ENCODE measurements at places on chromosomes 12 and 14. TPM values are rescaled to one million over a fixed set of nuclear protein-coding genes. Genes with fewer than 3 reads are reported as not detected.
A peak's percentile ranks its signal among the peaks of the same experiment; 100 is the strongest.

The KRT86 gene
- 0.19 TPM for polyA plus RNA-seq

The ARHGAP9 gene
- polyA plus RNA-seq = 8.3 TPM

DNA sequence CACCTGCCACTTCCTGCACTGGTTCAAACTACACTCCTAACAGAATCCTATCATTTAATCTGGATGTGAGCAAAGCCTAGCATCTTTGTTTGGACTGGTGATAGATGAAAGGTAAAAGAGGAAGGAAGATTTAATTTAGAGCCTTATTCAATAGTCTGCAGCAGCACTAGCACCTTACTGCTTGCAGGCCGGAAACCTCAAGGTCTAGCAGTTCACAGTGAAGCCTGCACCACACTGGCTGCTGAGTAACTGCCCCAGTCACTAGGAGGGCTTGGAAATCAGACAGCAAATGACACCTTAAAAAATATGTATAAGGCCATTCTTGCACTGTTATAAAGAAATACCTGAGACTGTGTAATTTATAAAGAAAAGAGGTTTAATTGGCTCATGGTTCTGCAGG is 358.0 kb downstream of the DAD1 start:
- no peak for DNase-seq

DNA sequence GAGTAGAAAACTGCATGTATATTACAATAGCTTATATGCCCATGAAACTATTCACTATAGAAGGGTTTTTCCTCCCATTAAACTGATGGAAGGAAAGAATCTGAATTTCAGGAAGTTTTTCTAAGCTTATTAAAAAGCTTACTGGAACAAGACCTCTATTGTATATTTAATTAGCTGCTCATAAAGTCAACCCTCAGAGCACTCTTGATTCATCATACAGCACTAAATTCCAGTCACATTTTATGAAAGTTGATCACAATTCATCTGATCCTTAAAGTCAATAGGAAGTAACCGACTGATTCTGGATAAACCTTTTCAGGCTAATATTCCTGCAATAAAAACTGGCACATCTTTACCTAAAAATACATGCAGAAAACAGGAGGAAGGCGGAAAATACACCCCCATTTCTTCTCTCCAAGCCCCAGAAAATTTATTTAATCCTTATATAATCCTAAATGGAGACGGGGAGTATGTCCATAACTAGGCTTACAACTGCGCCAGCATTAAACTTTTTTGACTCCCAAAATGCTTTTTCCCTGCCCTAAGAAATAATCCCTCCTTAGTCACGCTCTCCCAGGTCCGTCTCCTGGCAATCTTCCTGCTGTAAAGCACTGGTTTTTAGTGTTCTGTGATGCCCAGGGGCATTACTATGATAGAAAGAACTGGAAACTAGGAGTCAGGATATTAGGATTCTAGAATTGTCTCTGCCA is 35.3 kb downstream of the DICER1 start:
- DNase-seq = no peak

DNA sequence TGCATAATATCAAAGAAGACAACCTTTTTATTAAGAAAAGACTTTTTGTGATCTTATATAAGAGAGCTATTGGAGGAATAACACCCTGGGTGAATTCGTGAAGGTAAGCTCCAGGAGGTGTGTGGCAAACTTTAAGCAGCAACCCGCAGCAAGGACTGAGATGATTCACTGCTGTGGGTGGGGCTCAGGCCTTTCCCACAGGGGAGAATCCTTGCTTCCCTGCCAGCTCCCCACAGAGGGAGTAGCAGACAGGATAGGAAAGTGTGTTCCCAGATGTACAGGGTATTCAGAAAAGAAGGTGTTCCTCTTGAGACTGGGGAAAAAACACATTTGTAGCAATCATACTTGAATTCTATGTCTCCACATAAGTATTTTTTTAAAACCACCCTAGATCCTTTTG is 9.2 kb downstream of the NDUFA12 start:
- DNase-seq = no peak

GRCh38 chr12:120581998-120582397 is 796 bp upstream of the POP5 start:
- no peak for DNase-seq

- DNase-seq = no peak
Observed at GRCh38 chr14:101399737-101400517, 161.4 kb upstream of the DIO3 start.

DNA sequence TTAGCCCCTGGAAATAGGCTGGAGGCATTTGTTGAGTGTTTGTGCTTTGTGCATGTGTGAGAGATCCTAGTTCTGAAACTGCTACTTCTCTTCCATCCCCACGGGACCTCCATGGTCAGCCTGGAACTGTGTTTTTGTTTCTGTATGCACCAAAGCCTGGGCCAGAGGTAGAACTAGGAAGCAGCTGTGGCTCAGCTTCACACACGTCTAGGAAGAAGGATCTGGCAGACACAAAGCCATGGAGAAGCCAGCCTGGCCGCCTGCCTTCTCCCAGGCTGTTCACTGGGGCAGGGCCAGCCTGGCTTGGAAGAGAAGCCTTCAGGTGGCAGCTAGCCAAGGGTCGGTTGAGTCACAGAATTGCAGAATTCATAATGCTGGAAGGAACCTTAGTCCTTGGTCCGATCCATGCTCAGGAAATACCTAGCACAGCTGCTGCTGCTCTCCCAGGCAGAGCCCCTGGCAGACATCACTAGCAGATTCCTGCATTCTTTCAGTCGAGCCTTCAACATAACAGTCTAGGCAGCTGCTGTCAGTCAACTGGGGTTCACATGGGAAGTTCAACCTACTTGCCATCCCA is 27.0 kb downstream of the RIN3 start:
- peak; percentile 91 for DNase-seq

All from hindlimb muscle (tissue), 1 donor.